ENCODE measurements at places on chromosomes 7 and 10.

- DNase-seq: no peak
Observed at GRCh38 chr7:41567731-41568114, 135.2 kb downstream of the INHBA start.

- DNase-seq: no peak
Observed at GRCh38 chr10:6607778-6608177, 27.7 kb upstream of the PRKCQ start.

DNA sequence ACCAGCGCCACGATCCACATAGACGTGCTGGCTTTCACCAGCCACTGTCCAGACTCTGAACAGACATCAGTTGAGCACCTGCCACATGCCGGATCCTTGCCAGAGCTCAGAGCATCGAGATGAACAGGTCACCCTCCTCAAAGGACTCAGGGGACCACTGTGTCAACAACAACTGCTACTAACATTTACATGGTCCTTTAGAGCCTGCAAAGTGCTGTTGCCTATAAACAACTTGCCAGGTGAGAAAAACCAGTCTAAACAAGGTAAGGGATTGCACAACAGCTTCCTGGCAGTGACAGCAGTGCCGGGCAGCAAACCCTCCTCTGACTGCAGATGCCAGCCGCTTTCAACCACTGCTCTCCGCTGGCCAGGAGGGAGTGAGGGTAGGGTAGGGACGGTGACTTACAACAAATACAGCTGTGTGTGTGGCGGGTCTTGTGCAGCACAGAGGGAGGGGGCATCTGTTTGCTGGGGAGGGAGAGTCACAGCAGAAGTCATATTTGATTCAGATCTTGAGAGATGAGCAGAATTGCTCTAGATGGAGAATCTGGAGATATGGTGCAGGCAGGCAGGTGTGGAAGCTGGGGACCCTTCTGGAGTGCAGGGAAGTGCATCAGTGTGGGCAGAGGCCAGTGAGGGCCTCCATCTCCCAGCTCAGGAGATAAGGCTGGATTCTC lies 32.8 kb upstream of the RHEB start:
- no peak for DNase-seq

- no peak for DNase-seq
Observed at GRCh38 chr10:118633786-118634185, 38.3 kb upstream of the PRLHR start.

DNA sequence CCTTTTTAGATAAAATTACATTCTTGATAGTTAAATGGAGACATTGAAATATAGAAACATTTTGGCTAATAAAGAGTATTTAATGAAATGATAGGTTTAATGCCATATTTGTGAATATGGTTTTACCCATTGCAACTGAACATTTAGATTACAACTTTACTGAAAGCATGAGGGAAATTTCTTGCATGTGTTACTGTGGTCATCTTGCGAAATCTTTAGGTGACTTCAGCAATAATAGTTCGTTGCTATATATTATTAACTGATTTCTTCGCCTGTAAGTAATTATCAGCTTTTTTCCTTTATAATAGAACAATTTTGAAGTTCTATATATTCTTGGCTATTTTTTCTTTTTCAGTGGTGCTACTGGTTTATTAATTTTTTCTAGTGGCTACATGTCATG lies 83.2 kb downstream of the MLLT10 start:
- DNase-seq: no peak

GRCh38 chr10:110211465-110211843 lies 4.0 kb downstream of the MXI1 start:
- DNase-seq: no peak

GRCh38 chr10:121774404-121774803 lies 153.4 kb downstream of the ATE1 start:
- DNase-seq: no peak

DNA sequence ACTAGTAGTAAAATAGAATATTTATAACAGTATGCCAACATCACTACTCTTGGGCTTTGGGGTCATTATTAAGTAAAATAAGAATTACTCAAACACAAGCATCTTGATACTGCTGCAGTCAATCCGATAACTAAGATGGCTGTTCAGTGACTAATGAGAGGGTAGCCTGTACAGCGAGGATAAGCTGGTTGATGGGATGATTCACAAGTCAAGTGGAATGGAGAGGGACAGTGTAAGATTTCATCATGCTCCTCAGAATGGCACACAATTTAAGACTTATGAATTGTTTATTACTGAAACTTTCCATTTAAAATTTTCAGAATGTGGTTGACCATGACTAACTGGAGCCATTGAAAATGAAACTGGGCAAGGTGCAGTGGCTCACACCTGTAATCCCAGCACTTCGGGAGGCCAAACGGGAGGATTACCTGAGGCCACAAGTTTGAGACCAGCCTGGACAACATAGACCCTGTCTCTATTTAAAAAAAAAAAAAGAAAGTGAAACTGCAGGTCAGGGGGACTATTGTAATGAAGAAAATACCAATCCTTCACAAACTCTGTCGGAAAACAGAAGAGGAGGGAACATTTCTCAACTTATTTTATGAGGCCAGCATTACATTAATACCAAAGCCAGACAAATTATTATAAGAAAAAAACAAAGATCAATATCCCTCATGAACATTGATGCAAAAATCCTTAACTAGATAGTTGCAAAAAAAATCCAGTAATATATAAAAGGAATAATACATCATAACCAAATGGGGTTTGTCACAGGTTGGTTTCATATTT lies 11.2 kb downstream of the AVL9 start:
- no peak for DNase-seq

GRCh38 chr10:96840841-96841518 lies 8.9 kb downstream of the LCOR start:
- no peak for DNase-seq

DNA sequence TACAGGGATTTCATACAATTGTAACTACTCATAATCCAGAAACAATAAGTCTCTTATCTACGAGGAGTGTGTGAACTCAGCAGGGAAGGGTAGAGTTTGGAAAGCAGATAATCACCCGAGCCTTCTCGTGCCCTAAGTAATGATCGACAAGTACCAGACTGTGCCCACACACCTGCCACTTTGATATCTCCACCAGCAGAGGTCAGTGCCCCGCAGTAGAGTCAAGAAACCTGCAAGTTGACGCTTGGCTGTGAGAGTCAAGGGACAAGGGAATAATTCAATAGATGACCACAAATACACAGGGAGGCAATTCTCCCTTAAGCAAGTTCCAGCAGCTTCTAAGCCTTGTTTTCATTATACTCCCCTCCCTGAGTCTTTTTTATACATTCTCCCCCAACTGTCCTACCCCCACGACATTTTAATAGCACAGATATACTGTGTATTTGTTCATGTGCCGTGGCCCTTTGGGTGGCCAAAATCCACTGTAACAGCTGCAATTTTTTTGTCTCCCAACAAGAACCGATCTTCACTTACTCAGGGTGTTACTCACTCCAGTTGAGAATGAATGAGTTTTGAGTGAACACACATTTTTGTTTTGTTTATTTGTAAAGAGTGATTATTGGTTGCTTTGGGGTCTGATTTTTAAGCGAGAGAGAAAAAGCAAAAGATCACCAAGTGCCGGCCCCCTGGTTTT lies 106.9 kb upstream of the RHEB start:
- DNase-seq: no peak

DNA sequence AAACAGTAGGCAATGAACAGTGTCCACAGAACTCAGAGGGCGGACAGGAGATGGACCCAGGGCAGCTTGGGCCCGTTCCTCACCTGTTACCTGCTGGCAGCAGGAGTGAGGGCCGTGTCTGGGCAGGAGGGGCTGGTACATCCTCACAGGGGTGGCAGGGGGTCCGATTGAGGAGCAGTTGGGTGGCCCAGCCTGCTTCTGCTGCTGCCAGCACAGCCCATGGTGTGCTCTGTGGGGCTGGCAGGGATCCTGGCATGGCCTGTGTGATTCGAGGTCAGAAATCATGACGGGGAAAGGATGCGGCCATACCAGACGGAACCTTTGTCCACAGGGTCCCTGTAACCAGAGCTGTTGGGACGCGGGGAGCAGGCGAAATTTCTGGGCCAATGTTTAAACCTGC lies 49.6 kb downstream of the INPP5A start:
- DNase-seq: no peak

GRCh38 chr7:978049-978346 lies 2.6 kb upstream of the COX19 start:
- DNase-seq: no peak

DNA sequence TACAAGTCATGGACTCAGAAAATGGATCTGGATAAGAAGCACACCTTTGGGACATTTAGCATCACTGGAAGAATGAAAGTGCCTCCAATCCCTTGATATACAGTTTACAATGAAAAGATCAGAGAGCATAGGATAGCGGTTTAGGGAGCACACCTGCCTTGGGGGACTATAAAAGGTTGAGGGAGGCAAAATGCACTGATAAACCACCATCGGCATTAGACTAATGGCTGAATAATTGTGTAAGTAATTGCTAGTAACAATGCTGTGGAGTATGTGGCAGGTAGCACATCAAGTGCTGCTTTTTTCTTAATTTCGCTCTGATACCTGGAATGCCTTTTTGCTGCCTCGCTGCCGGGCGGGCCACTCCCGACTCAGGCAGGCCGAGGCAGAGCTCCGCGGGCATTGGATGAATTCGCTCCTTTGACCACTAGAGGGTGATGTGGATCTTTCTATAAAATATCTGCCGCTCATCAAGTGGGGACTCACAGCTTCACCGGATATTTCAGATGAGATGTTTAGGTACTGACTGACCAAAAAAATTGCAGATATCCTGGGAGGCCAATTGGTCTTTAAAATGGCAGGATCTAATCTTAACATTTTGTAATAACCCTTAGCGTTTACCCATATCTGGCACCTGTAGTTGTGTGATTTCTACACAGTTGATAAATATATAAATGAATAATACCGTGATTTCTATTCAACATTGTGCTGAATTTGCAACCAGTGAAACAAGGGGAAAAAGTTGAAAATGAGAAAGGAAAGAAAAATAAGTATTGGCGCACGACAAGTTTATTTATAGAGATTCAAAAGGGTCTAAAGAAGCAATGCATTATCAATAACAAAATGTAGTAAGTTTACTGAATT lies 116.8 kb upstream of the PRSS1 start:
- DNase-seq: peak; percentile 21

GRCh38 chr7:141551782-141552181 lies 572 bp downstream of the AGK start:
- DNase-seq: no peak

DNA sequence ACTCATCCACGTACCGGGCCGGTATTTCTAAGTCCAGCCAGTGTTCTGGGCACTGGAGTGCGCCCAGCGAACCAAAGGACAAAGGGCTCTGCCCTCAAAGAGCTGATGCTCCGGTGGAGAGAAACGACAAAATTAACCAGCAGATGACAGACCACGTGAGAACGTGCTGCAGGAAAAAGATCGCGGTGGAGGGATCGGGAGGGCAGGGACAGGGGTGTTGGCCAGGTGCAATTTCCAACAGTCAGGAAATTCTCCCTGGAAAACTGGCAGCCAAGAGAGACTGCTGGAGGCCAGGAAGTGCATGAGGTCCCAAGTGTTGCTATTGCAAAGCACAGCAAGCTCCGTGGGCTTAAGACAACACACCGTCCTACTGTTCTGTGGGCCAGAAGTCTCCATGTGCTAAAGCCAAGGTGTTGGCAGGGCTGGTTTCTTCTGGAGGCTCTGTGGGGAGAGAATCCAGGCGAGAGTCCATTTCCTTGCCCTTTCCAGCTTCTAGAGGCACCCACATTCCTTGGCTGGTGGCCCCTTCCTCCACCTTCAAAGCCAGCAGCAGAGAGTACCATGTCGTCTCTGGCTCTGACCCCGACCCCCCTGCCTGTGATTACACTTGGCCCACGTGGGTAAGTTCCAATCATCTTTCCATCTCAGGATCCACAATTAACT lies 21.3 kb upstream of the AMZ1 start:
- DNase-seq: no peak

DNA sequence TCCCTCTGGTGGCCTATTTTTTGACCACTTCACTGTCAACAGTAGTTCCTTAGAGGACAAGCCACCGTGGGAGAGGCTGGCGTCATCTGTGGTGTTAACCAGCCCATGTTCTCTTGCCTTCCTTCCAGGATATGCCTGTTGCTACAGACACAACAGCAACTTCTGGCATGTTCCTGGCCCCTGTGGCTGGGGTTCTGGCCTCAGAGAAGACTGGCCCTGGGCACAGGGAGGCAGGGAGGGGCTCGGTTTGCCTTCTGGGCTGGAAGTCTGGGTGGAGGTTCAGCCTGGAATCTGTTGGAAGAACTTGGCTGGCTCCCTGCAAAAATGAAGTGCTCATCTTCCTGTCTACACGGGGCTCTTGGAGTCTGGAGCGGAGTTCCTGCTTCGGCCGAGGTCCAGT lies 25.7 kb downstream of the GOLGA7B start:
- DNase-seq: no peak

DNA sequence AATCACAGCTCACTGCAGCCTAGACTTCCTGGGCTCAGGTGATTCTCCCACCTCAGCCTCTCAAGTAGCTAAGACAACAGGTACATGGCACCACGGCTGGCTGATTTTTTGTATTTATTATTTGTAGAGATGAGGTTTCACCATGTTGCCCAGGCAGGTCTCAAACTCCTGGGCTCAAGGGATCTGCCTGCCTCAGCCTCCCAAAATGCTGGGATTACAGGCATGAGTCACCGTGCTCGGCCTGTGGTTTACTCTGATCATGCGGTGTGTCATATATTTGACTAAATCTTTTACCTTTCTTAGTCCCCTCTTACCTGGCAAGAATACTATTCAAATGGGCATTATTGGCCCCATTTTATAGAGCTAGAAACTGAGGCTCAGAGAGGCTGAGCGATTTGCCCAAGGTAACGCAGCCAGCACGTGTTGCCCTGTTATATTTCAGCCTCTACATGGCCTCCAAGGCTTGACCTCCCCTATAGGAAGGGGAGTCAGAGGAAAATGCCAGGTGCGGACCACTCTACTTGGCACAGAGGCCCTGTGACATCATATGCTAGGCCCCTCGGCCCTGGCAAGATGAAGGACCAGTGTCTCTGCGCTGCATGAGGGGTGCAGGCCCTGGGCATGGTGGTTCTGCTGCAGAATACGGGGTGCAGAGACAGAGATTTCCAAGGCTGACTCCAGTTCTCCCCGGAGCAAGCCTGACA lies 8.2 kb downstream of the ZCCHC24 start:
- DNase-seq: no peak

DNA sequence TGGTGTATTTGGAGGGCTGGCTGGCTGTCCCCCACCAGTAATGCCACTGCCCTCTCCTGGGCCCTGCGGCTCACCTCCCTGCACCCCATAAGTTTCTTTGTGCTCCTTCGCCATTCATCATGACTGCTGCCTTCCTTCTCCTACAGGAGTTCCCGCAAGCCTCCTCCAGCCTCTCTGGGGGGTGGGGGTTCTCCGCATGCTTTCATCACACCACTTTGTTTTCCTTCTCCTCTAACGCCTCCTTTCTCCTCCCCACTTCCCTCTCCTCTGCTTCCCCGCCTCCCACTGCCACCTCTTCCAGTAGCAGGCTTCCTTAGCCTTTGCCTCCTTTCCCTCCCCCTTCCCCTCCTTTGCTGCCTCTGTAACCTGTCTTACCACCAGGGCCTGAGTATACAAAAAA lies 58.1 kb downstream of the PAX2 start:
- no peak for DNase-seq

DNA sequence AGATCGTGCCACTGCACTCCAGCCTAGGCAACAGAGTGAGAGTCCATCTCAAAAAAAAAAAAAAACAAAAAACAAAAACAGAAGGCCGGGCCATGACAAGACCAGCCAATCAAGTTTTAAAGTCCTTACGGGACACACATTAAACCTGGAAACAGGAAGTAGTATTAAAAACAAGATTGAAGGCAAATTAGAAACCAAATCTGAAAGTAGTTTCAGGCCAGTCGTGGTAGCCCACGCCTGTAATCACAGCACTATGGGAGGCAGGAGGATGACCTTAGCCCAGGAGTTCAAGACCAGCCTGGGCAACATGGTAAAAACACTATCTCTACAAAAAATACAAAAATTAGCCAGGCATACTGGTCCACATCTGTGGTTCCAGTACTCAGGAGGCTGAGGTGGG lies 18.1 kb downstream of the PSAP start:
- no peak for DNase-seq
